ENCODE measurements at places on chromosomes 3 and 15. TPM values are rescaled to one million over a fixed set of nuclear protein-coding genes. Genes with fewer than 3 reads are reported as not detected.

Gene VILL
- total RNA-seq = 17.4 TPM

Gene ANKRD63
- not detected for total RNA-seq

Gene SKOR1
- total RNA-seq = 1.8 TPM

Gene DVL3
- total RNA-seq = 40.2 TPM

Gene LEKR1
- total RNA-seq = 2.3 TPM

DNA sequence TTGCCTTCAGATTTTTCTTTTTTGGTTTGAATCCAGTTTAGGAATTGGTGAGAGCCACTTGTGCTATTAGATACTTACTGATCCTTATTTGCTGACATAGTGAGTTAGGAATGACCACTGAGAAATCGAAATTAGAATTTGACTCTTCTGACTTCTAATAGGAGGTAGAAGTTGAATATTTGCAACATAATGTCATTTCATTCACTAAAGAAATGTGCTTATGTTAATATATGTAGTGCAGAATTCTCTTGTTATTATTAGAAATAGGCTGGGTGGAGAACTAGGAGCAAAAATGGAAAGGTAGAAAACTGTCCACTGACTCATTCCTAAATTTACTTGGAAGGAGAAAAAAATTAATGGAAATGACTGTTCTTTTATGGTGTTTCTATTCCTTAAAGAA, 538.2 kb upstream of the SGO1 start:
- DNase-seq = no peak

DNA sequence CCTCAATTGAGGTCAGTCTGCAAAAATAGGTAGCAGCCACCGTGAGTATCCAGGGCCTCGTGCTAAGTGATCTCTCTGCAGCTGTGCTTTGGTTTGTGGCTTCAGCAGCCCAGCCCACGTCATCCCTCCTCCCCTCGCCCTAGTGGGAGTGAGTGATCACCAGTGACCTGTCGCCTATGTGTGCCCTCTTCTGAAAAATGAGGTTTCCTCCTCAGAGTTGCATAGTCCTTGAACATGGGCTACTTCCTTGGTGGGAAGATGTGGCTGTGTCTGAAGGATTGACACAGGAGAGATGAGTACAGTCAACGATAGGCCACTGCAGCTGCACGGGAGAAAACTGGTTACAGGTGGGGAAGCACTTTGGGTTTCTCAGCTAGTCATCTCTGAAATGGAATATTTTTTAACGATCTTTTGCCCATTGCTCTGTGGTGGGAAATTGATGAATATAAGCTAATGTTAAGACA, 144.8 kb upstream of the BHLHE40 start:
- no peak for DNase-seq

- DNase-seq = no peak
Measured at GRCh38 chr3:106333911-106334618, 465.3 kb upstream of the CBLB start.

GRCh38 chr3:177150970-177151627, 46.2 kb downstream of the TBL1XR1 start:
- DNase-seq = no peak

DNA sequence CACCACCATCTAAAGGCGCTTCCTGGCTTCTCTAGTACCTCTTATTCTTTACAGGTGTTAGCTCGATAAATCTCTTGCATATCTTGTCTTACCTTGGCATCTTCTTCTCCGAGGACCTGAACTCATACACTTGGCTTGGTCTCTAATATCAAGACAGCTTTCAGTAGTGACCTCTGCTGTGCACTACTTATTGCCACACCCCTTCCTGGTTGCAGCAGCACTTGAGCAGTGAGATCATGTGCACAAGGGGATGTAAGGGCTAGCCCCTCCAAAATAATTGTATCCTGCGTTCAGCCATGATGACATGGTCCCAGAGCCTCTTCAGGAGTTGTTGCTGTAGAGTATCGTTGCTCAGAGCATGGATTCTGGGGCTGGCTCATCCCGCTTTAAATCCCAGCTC, 1.3 kb upstream of the PLA1A start:
- DNase-seq = no peak

- DNase-seq = no peak
Measured at GRCh38 chr3:183579967-183580900, 24.7 kb upstream of the KLHL6 start.

GRCh38 chr15:68644083-68644904, 65.5 kb downstream of the CORO2B start:
- DNase-seq = peak; percentile 10

DNA sequence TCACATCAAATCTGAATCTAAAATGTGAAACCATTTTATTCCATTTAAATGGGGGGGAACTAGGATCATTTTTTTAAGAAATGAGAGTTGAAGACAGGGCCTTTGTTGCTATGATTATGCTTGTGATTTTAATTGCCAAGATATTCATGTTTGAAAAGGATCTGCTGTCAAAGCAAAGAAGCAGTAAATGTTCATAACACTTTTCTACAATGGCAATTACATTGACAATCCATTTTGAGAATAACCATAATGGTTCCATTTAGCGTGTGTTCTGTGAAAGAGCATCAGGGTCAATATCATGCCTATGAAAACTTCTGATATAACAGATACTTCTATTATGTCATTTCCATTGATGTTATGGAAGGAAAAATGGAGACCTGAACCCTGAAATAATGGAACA, 745.8 kb upstream of the SGO1 start:
- DNase-seq = no peak

GRCh38 chr15:100934166-100934565, 15.0 kb downstream of the LRRK1 start:
- DNase-seq = no peak

DNA sequence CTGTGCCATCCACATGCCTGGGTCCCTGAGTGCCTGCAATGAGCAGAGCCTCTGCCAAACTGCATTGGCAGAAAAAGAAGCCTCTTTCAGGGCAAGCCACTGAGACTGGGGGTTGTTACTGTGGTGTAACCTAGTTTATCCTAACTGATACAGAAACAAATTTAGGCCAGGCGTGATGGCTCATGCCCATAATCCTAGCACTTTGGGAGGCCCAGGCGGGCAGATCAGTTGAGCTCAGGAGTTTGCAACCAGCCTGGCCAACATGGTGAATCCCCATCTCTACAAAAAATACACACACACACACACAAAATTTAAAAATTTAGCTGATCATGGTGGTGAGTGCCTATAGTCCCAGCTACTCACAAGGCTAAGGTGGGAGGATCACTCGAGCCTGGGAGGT, 221.6 kb downstream of the TBC1D2B start:
- DNase-seq = no peak

GRCh38 chr3:133292296-133292695, 107.6 kb upstream of the BFSP2 start:
- DNase-seq = no peak

DNA sequence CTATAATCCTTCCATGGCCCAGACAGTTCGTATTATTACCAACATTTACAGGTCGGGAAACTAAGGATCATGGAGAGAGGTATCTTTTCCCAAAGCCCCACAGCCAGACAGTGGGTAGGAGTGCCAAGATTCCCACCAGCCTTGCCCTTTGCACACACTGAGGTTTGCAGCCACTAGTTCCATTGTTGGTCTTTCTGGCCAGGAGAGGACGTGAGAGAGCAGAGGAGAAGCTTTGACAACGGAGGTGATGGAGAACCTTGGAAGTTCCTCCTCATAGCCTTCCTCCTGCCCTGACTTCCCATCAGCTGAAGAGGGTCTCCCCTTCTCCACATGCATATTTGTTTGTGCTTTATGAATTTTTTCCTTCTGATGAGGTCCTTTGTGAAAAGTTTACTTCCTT, 50.5 kb upstream of the PLCL2 start:
- no peak for DNase-seq

- peak; percentile 56 for DNase-seq
Measured at GRCh38 chr3:138068579-138069174, 46.7 kb downstream of the DZIP1L start.

GRCh38 chr3:193803288-193803687, 210.3 kb downstream of the OPA1 start:
- DNase-seq = no peak

All from breast epithelium (tissue), 4 donors.